Type B pancreatic cell (in vitro differentiated cells): ENCODE measurements at places on chromosomes 6 and 20.

DNA sequence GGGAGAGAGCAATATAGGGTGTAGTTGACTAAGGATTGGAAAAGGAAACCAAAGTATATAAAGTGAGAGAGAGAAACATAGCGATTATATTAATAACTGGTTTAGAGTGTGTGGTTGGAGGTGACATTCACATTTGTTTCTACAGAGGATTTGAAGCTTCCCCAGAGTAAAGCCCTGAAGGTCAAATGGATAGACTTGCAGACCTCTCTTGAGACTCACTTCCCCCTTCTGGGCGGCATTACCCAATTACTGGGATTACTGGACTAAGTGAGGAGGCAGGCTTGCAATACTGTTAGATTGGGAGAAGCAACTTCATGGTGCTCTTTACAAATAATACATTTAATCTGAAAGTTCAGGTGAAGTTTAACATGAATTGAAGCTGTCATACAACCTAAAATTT, 10.7 kb downstream of the FIG4 start:
- no peaks in the 10 kb centered on the region for H3K27me3 ChIP-seq
- no peak for DNase-seq
- no peak overlapping the region for H3K27ac ChIP-seq

GRCh38 chr6:63245909-63246308, 34.6 kb downstream of the FKBP1C start:
- H3K4me3 ChIP-seq = no peak overlapping the region
- H3K4me1 ChIP-seq = no peaks in the 10 kb centered on the region
- no peak overlapping the region for H3K27ac ChIP-seq
- H3K27me3 ChIP-seq = no peaks in the 10 kb centered on the region
- no peak for DNase-seq

DNA sequence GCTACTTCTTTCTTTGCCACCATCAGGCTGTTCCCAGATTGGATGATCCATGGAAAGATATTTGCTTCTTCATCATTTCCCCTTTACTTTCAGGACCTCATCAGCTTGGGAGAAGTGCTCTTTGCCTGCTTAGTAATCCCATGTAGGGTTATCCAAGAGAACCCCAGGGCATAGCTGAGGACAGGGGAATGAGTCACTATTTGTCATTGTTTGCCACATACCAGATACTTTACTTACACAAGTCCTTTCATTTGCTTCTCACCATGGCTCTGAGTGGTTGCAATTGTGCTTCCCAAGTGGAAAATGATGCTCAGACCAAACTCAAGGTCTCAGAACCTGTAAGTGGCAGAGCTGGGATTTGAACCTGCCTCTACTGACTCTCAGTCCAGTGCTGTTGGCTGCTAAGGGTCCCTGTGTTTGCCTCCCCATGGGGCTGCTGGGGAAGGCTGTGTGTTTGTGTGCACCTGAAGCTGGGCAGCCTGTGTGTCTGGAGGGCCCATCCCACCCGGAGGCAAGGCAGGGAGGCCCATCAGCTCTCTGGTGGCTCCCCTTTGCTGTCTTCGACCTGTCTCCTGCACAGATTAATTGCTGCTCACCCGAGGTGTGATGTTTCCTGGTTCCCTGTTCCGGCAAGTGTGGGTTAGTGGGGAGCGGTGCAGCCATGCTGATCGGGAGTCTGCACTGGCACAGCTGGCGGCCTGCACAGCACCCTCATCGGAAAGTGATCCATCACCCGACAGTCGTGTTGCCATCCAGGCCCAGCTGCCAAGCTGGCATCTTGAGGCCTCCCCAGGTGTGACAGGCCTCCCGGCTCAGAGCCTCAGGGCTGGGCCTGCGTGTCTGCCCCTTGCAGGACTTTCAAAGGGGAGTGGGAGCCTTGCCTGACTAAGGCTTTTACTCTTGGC, 228.8 kb downstream of the DHX35 start:
- peaks cover 27% of the 10 kb centered on the region for H3K27me3 ChIP-seq
- no peak overlapping the region for H3K27ac ChIP-seq
- no peak overlapping the region for H3K4me3 ChIP-seq
- no peaks in the 10 kb centered on the region for H3K36me3 ChIP-seq
- DNase-seq = no peak
- H3K4me1 ChIP-seq = no peaks in the 10 kb centered on the region

DNA sequence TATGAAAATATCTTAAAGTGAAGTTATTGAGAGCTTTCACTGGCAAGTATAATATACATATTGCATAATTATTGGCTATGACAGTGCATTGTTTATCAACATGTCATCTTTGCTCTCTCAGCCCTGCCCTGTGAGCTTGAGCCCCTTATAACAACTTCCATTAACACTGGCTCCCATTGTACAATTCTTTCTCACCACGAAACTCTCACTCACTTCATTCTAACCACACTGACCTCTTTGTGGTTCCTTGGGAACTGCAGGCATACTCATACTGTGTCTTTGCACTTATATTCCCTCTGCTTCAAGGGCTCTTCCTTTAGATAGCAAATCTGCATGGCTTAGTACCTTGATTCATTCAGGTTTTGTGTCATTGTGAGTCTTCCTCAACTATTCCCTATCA, 411.8 kb downstream of the CDKAL1 start:
- H3K27ac ChIP-seq = no peak overlapping the region
- peaks cover 18% of the 10 kb centered on the region for H3K36me3 ChIP-seq
- no peak for DNase-seq

DNA sequence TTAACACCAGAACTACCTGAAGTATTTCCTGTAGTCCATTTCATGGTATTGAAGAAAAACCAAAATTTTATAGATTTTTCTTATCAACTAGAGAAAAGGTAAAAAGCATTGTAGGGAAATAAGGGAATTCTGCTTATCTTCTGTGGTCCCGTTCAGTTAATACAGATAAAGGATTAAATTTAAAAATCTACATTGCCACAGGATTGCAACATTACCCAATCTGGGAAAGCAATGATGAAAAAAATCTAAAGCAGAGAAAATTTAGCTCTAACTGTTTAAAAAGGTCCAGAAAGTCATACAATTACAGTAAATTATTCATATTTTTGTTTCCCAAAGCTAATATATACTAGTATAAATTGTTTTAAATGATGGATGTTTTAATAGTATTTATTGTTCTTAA, 18.0 kb downstream of the POLH start:
- no peaks in the 10 kb centered on the region for H3K27me3 ChIP-seq
- H3K4me1 ChIP-seq = no peaks in the 10 kb centered on the region
- no peak for DNase-seq

DNA sequence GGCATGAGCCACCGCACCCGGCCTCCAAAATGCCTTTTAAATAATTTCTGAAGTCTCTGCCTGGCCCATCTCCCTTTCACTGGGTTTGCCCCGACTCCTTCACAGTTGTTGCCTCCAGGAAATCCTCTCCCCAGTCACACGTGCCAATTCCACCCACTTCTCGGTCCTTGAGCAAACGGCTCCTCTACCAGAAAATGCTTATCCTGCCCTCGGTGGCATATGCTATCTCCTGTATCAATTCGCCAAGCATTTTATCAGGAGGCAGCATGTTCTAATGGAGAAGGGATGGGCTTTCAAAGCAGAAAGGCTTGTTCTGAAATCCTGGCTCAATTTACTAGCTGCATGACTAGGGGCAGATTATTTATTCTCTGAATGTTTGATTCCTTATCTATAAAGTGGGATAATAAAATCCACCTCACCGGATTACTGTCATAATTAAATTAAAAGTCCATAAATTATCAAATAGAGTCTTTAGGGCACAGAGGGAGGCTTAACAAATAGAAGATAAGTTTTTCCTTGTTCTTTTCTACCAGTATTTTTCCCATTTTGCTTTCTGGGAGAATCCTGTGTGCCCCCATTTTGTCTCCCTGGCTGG, 66.3 kb downstream of the PPP1R3G start:
- no peaks in the 10 kb centered on the region for H3K27me3 ChIP-seq
- DNase-seq = no peak
- H3K27ac ChIP-seq = no peak overlapping the region

- H3K36me3 ChIP-seq = no peaks in the 10 kb centered on the region
- H3K27ac ChIP-seq = no peak overlapping the region
- no peaks in the 10 kb centered on the region for H3K4me1 ChIP-seq
- peaks cover 15% of the 10 kb centered on the region for H3K27me3 ChIP-seq
- DNase-seq = no peak
Observed at GRCh38 chr6:106495014-106495413, 134.3 kb downstream of the RTN4IP1 start.

DNA sequence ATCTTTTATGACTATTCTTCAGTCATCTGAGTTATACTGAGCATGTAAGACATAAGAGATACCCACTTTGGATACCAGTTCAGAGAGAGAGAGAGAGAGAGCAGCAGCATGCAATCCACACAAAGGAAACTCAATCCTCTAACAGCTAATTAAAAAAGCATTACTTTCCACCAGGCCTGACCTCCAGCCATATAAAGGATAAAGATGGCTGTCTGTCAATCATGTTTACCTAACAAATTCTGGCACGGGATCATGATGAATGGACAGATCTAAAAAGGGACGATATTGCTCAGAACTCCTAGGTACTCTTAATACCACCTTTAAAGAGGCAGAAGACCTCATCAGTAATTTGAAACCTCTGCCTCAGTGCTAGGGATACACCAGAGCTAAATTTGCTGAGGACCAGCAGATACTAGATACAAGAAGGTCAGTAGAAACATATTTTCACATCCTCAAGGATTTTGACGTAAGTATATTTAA, 159.2 kb downstream of the RPS12 start:
- peaks cover 21% of the 10 kb centered on the region for H3K27me3 ChIP-seq
- no peak overlapping the region for H3K4me3 ChIP-seq
- H3K4me1 ChIP-seq = peaks cover 18% of the 10 kb centered on the region
- no peaks in the 10 kb centered on the region for H3K36me3 ChIP-seq

- no peaks in the 10 kb centered on the region for H3K36me3 ChIP-seq
- H3K4me3 ChIP-seq = no peak overlapping the region
- peaks cover 5% of the 10 kb centered on the region for H3K27me3 ChIP-seq
- H3K27ac ChIP-seq = no peak overlapping the region
- DNase-seq = no peak
- H3K4me1 ChIP-seq = no peaks in the 10 kb centered on the region
Observed at GRCh38 chr6:99711302-99711701, 104.7 kb downstream of the PRDM13 start.

DNA sequence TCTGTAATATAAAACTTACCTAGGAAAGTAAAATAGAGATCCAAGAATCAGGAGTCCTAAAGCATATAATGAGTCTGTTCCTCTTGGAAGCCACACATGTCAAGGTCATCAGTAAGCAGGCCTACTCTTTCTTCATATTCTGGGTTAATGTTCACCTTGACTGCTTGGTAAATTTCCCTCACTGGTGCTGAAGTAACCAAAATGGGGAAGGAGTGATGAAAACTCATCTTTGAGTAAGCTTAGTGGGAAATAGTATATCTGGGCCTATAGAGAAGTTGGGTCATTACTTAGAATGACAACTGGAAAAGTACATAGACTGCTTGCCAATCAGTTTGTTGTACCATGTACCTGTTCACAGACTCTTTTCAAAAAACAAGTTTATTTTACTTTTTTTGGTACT, 6.6 kb downstream of the TSPYL4 start:
- no peaks in the 10 kb centered on the region for H3K27me3 ChIP-seq
- peaks cover 32% of the 10 kb centered on the region for H3K4me1 ChIP-seq
- peaks cover 22% of the 10 kb centered on the region for H3K36me3 ChIP-seq
- no peak overlapping the region for H3K27ac ChIP-seq

DNA sequence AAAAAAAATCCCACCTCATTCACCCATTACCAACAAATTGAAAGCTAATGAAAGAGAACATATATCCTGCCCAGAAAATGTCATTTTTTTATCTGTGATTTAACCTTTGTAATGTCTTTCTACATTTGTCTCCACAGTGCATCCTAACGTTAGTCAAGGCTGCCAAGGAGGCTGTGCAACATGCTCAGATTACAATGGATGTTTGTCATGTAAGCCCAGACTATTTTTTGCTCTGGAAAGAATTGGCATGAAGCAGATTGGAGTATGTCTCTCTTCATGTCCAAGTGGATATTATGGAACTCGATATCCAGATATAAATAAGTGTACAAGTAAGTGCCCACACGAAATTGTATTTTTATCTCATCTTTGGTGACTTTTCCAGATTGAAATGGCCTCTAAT, 30.0 kb downstream of the RSPO3 start:
- H3K27ac ChIP-seq = no peak overlapping the region
- H3K4me3 ChIP-seq = no peak overlapping the region
- H3K36me3 ChIP-seq = no peaks in the 10 kb centered on the region
- no peaks in the 10 kb centered on the region for H3K27me3 ChIP-seq
- DNase-seq = no peak
- peaks cover 17% of the 10 kb centered on the region for H3K4me1 ChIP-seq

DNA sequence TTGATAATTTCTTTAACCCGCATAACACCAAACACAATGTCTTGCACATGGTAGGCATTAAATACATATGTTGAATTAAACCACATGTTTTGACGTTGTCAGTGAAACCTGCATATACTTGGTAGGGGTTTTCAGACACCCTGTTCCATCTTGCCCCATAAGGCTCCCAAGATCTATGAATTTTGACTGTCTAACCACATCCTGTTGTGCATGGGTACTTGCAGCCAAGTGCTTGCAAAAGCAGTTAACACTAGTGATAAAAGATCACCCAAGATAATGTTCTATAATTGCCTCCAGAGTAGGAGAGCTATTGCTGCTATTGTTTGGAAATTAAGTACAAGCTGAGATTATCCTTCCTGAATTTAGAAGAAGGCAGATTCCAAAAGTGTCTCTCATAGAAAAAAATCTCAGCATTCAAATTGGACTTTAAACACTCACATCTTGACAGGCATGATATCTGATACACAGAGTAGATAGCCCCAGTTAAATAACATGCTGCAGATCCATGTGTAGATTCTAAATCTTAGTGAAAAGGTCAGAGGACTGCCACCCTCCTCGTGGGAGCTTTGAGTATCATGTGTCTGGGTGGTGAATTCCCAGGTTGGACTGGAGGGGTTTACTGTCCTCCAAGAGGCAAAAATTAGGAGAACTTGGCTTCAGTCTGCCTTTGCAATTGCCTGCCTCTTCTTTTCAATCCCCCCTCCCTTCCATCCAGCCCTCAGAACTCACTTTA, 25.8 kb upstream of the CCN6 start:
- peaks cover 6% of the 10 kb centered on the region for H3K36me3 ChIP-seq
- peaks cover 23% of the 10 kb centered on the region for H3K4me1 ChIP-seq
- no peak overlapping the region for H3K4me3 ChIP-seq
- no peaks in the 10 kb centered on the region for H3K27me3 ChIP-seq
- DNase-seq = no peak

- H3K4me3 ChIP-seq = no peak overlapping the region
- no peak overlapping the region for H3K27ac ChIP-seq
- no peaks in the 10 kb centered on the region for H3K36me3 ChIP-seq
Observed at GRCh38 chr6:105753620-105754211, 332.4 kb upstream of the PRDM1 start.

GRCh38 chr6:106694343-106694742, 65.0 kb downstream of the QRSL1 start:
- no peaks in the 10 kb centered on the region for H3K36me3 ChIP-seq
- peaks cover 21% of the 10 kb centered on the region for H3K4me1 ChIP-seq
